ENCODE measurements at places on chromosomes 1 and 21. TPM values are rescaled to one million over a fixed set of nuclear protein-coding genes. Genes with fewer than 3 reads are reported as not detected.
A peak's percentile ranks its signal among the peaks of the same experiment; 100 is the strongest.

DNA sequence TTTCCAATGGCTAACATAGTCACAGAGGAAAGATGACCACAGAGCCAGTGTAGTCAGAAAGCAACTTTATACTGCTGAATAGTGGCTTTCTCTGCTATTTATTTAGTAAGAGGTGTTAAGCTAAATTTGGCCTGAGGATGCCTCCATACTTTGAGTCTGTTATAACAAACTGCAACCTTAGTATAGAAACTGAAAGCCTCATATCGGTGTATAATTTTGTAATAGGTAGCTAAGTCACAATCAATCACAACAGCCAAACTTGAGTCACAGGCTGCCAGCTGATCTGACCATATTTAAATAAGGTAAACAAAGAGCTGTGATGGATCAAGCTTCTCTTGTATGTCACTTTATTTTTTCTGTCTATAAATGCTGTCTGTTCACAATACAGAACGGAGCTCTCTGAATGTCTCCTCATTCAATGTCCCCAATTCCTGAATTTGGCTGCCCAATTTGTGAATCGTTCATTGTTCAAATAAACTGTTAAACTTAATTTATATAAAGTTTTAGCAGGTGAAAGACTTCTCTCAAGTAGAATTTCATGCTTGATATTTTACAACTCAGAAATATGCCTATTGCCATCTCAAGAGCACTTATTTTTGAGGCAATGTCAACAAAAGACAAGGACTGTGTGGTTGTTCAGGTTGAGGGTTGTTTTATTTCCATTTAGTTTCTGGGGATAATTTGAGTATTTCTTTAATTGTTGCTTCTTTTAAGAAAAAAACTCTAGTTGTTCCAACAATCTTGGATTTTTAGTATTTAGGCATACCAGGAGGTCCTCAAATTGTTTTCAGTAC lies 339.7 kb upstream of the B3GALT2 start:
- H3K4me1 ChIP-seq: no peaks in the 10 kb centered on the region
- no peak overlapping the region for H3K27ac ChIP-seq
- no peak for DNase-seq
- no peaks in the 10 kb centered on the region for H3K36me3 ChIP-seq
- H3K4me3 ChIP-seq: no peak overlapping the region
- H3K27me3 ChIP-seq: no peaks in the 10 kb centered on the region

- no peaks in the 10 kb centered on the region for H3K4me1 ChIP-seq
- H3K27ac ChIP-seq: no peak overlapping the region
- DNase-seq: no peak
Measured at GRCh38 chr1:84353695-84354094, 44.6 kb upstream of the DNASE2B start.

DNA sequence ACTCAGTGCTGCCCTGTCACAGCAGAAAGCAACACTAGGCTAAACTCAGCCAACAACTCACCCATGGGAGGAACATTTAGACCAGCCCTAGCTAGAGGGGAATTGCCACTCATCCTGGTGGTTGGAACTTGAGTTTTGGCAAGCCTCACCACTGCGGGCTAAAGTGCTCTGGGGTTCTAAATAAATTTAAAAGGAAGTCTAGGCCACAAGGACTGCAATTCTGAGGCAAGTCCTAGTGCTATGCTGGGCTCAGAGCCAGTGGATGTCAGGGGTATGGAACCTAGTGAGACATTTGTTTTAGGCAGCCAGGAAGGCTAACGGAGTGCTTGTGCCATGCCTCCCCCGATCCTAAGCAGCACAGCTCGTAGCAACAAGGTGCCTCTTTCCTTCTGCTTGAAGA lies 78.0 kb downstream of the RGS13 start:
- no peak overlapping the region for H3K4me3 ChIP-seq
- no peak overlapping the region for H3K27ac ChIP-seq
- H3K27me3 ChIP-seq: no peaks in the 10 kb centered on the region
- DNase-seq: peak; percentile 45
- H3K4me1 ChIP-seq: no peaks in the 10 kb centered on the region
- H3K36me3 ChIP-seq: no peaks in the 10 kb centered on the region

The NMNAT1 gene
- total RNA-seq: 11.2 TPM

DNA sequence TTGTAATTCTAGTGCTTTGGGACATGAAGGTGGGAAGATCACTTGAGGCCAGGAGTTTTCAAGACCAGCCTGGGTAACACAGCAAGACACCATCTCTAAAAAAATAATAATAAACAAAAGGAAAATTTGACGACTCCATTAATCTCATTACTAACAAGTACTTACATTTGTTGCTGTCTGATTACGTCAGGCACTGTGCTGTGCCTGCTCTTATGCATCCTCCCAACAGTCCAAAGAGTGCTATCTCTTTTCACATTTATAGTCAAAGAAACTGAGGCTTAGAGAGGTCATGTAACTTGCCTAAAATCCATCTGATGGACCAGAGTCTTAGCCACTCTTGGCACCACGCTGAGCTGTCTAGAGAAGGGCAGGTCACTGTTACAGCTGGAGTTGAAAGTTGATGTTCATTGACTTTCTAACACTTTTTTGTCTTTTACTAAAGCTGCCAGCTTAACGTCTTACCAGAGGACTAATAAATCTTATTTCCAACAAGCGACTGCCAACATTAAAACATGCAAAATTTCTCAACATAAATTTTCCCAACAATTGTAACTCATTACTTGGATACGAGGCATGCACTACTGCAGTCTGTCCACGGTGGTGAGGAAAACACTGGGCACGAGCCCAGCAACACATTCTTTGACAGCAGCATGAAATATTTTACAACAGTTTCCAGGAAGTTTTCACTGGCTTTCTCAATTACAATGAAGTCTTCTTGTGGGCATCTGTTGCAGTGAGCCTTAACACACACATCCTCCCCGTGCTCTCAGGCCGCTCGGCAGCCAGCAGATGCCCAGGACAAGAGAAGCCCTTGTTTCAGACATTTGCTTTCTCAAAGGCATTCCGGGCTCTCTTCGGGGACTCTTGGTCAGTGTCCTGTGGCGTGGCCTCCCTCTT lies 262.9 kb upstream of the PROX1 start:
- DNase-seq: no peak
- H3K36me3 ChIP-seq: no peaks in the 10 kb centered on the region
- no peak overlapping the region for H3K27ac ChIP-seq
- no peak overlapping the region for H3K4me3 ChIP-seq
- H3K27me3 ChIP-seq: no peaks in the 10 kb centered on the region

Data from aorta (tissue), 5 donors.